Cardiac muscle cell (in vitro differentiated cells and primary cell): ENCODE measurements at places on chromosomes 3 and 15.

DNA sequence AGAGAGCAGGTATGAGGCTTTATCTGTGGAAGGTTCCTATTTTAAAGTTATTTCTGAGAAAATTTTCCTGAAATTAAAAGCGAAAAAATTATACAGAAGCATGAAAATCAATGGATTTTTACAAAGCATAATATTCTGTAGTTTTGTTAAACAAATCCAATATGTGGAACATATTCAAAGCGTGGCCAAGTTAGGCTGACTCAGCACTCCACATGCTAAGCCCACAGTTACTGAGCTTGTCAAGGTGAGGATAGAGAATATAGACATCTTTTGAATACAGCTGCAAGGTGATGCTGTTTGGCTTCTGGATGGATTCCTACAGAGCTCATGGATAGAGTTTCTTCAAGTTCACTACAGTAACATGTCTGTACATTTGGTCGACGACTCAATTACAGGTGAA is 302.5 kb downstream of the C3orf38 start:
- DNase-seq, result no peak

DNA sequence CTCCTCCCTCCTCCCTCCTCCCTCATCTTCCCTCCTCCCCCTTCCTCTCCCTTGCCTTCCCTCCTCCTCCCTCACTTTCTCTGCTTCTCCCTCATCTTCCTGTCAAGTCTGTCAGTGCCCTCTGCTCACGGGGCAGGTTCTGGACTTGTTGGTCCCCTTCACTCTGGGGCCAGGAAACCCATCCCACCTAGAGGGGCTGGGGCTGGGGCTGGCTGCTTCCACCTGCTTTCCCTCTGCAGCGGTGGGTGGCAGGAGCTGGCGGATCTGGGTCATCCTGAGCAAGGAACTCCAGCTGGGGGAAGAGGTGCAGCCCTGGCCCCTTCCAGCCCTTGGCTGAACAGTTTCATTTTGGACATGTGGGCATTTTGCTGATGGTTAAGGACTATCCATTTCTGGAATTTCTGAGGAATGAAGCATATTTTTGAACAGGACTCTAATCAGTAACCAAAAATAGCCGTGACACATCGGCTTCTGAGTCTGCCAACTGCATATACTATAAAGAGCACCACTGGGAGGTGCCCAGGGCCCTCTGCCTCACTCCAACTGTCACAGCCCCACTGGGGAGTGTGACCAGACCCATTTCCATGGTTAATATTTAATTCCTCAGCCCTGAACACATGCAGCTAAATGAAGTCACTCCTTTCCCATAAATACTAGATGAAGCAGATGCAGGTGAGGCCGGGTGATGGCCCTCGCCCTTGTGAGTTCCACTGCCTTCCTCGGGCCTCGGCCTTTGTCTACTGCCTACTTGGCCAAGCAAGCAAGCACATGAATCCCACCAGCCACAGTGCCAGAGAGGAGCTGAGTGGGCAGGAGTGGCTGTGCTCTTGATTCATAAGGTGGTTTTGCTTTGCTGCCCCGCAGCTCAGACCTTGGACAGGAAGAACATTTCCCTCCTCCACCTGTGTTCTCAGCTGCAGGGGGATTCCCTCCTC is 39.8 kb downstream of the CHDH start:
- DNase-seq, result peak; percentile 54

DNA sequence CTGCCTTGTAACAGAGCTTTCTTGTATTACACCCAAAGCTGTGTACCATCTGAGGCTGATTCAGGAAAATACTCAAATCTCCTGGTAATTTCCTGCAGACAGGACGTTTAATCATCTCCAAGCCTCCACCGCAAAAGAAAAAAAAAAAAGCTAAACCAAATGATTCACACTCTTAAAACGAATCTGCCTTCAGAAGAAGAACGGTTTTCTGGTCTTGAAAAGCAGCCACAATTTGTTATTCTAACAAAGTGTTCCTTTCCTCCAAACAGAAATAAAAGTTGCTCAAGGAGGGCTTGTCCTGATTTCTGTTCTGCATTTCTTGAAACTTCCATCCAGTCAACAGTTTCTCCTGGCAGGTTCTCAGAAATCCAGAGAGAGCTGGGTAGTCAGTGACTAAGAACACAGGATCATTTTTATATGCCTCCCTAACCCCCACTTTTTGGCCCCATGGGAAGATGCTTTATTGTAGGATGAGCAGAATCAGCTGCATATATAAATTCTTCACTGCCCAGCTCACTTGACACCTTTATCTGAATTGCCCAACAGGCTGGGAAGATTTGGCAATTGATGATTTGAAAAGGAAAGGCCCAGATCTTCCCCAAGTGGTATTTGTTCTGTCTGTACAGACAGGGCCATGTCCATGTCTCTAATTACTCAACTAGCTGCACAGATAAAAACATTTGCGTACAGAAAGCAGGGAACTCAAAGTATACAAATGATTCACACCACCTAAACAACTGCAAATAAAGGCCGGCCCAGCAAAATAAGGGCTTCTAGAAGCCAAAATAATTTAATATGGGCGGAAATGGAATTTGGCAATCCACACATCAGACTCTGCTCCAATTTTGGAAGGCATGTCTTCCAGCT is 41.0 kb upstream of the PRICKLE2 start:
- DNase-seq, result no peak

DNA sequence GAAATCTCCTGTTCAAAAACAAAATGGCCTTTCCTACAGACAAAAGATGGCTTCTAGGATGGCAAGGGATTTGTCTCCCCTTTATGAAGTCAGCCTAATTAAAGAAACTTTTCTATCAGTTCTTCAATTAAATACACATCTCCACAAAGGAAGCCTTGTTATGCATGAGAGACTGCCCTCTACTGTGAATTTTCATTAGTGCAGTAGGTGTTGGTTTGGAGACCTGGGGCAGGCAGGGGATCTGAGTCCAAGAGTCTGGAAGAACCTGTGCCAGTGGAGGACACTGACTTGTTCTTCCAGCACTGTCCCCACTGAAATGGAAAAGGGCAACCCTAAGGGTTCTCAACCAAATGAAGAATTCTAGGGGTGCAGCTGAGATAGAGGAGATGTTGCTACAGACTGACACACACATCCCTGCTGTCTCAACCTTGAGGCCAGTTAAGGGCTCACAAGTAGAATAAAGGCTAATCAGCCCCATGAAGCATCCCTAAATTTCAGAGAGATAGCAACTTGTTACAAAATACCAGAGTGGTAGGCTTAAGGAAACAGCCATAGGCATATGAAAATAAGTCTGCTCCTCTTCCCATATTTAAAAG is 174.0 kb upstream of the PRICKLE2 start:
- peak; percentile 76 for DNase-seq

DNA sequence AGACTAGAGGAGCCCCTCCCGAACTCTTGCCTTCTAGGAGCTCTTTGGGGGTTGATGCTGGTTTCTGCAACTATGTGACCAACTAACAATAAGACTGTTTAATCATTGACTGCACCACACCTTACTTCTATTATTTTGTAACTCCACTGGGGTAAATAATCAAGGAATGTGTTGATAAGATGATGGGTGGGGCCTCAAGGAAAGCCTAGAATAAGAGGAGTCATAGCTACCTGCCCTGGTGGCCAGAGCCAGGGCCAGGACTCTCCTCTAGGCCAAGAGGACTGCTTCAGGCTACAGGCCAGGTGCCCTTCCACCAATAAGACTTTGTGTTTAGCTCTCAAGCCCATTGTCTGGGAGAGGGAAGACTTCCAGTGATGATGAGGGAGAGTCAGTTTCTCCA is 41.2 kb upstream of the PIAS1 start:
- no peak for DNase-seq

GRCh38 chr15:50246631-50247030 is 18.9 kb downstream of the HDC start:
- DNase-seq, result no peak

DNA sequence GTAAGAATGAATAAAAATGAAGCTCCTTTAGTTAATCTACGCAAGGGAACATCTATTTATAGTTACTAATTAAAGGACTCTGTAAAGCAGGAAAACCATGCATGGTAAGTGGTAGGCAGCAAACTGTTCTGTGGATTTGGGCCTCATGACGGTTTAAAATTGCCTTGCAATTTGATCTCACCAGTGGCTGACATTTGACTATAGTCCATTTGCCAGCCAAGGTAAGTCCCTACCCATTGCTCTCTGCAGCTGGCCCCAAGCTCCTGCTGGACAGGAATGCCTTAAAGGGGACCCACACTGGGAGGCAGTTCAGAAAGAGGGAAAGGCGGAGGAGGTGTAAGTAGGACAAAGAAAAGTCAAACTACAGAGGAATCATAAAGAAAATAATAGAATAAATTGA is 203.3 kb downstream of the PLCL2 start:
- no peak for DNase-seq

- no peak for DNase-seq
These were observed 18.9 kb downstream of the MELTF start for GRCh38 chr3:197010556-197011351.

DNA sequence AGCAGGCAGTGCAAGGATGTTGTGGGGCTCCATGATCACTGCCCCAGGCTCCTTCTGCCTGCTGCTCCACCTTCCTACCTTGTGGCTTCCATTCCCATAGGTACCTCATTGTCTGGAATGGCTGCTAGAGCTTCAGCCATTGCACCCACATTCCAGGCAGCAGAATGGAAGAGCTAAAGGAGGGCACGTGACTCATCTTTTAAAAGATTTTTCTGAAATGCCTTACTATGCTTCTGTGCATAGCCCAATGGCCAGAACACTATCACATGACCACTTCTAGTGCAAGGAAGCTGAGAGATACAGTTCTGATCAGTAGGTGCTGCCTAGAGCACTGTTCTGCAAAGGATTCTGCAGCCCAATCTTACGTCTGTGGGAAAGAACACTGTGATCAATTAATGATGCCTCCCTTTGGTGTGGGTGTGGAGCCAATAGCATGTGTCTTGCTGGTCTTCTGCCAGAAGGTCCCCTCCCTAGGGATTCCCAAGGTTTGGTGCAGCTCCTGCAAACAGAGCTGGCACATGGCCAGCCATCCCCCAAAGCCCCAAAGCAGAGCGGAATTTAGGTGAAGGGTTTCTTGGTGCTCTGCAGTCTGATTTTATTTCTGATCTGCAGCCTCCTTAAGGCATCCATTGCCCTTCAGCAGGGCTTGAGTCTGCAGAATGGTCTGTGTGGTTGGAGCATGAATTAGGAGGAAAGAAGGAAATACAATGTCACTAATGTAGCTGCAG is 34.4 kb downstream of the SPSB4 start:
- no peak for DNase-seq
